Frontal cortex (tissue), 4 donors: ENCODE measurements at places on chromosomes 6 and 20.

DNA sequence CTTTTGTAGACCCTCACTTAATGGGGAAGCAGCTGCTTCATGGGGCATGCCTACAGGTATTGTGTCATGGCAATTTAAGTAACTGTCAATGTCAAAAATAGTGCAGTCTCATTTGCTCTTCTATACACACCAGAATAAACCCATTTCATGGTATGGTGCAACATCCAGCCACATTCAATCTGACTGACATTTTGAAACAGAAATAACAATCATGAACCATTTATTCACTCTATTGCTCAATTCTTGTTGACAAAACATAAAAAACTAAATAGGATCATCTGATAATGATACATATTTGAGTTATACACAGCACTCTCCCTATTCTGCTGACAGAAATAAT lies 122.9 kb downstream of the MAP7 start:
- no peak for DNase-seq

DNA sequence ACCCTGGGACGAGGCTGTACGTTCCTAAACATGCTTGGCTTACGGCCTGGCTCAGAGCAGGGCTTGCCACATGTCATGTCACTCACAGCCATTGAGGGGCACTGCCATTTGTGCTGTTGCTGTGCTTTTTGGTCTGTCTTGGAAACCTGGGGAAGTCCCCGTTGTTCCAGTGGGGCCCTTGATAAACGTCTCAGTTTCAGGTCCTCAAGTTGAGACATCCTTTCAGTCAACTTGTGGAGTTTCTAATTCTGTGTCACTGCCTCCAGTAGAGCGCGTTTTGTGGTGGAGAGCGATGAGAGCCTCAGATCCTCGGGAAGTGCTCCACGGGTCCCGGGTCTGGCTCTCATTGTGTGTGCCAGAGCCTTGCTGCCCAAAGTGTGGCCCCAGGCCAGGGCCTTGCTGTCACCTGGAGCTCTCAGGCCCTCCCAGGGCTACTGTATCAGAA lies 43.0 kb upstream of the CCR6 start:
- DNase-seq = no peak

DNA sequence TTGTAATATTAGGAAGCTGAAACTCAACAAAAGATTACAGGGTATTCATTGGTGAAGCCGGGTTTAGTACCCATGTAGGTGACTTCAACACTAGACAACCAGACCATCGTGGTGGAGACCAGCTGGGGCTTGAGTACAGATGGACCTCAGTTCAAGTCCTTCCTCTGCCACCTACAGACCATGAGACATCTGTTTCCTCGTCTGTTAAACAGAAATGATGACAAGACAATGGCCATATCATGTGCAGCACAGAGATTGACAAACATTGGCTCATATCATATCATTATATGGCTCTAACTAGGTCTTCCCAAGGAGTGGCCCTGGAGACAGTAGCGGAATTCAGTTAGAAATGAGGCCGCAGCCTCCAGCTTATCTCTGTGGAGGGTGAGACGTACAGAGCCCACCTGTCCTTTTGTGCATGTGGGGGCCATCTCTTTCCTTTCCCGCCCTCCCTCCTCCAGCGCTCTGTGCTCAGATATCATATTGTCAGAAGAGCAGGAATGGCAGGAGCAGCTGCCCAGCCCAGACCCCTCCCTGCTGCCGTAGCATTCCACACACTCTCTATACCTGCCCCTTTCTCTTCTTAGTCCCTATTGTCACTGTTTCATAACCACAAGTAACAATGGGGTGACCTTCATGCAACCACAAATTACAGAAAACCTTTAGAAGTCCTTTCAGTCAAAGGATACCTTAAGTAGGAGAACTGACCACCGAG lies 75.1 kb downstream of the LY86 start:
- DNase-seq = no peak

GRCh38 chr6:16752206-16752866 lies 8.9 kb downstream of the ATXN1 start:
- no peak for DNase-seq

DNA sequence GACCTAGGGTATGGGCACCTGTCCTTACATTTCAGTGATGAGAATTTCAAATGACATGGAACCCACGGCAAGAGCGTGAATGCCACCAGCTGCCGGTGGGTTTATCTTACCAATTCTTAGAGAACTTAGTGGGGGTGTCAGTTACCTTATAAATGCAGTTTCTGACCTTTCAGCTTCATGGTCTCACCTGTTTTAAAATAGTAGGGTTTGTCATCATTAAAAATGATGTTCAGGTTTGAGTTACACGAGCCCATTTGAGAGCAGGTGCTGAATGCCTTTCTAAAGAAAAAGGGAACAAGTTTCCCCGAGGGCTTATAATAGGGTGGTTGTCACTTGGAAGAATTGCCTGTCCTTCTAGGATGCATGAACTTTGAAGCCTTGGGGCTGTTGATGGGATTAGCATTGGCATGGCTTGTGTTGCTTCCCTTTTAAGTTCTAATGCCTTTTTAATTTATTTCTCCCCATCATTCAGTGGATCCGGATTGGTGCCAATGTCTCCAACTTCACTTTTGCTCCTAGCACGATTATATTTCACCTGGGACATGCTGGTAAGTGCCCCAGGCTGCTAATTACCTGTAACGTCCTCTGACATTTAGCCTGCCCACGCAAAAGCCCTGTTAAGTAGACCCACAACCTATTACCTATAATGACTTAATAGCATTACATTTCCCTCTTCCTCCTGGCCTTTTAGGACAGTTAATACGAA lies 27.9 kb downstream of the GHRH start:
- DNase-seq = no peak

GRCh38 chr6:14638906-14639761 lies 521.6 kb downstream of the CD83 start:
- DNase-seq = peak; percentile 3

- no peak for DNase-seq
Measured at GRCh38 chr6:87340230-87340629, 4.4 kb upstream of the C6orf163 start.

DNA sequence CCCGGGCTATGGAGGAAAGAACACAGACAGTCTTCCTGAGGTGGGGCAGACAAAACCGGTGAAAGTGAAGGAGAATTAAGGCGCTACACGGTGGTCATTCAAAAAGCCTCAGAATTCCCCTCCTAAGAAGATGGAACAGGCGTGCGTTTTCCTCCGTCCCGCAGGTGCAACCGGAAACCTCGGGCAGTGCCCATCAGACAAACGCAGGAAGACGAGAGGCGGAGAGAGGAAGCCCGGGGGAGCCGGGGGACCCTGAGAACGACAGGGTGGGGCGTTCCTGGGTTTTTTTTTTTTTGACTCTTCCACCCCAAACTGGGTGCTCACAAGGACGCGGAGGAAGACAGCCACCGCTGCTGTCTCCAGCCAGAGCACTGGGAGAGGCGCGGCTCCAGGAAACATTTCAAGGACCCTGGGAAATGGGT lies 25.4 kb downstream of the TTLL2 start:
- DNase-seq = no peak

DNA sequence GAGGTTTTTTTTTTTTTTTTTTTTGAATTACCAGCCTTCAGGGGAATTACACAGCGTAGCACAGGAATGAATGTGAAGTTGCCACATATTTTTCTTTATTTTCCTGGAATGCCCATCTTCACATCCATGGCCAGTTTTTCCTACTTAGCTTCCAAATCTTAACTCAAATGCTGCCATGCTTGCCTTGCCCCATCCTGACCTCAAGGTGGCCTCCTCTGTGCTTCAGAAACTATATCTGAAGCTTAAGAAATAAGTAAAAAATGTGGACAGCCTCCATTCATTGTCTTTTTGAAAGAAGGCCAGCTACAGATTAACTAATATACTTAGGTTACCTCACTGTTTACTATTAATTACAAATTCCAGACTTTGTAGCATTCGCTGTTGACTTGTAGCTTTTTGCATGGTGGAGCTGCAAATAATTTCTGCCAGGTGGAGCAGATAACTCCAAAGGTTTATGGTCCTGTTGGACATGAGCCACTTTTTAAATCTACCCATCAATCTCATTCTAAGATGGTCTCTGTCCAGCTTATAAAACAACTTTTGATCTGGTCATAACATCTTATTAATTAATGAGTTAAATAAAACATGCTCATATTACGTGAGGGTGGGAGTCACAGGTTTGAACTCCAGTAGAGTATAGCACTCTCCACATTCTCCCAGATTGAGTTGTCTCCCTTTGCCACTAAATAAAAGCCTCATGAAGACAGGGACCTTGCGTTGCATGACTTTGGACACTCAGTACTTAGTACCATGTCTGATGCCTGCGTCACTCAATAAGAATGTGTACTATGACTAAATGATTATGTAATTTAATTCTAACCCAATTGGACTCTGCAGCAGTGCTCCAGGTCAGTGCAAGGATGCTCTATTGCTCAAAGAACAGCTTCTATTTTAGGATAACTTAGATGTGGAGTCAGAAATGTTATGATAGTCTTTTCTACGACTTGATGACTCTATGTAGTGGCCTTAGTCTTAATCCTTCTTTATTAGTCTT lies 678.6 kb upstream of the CITED2 start:
- DNase-seq = no peak

DNA sequence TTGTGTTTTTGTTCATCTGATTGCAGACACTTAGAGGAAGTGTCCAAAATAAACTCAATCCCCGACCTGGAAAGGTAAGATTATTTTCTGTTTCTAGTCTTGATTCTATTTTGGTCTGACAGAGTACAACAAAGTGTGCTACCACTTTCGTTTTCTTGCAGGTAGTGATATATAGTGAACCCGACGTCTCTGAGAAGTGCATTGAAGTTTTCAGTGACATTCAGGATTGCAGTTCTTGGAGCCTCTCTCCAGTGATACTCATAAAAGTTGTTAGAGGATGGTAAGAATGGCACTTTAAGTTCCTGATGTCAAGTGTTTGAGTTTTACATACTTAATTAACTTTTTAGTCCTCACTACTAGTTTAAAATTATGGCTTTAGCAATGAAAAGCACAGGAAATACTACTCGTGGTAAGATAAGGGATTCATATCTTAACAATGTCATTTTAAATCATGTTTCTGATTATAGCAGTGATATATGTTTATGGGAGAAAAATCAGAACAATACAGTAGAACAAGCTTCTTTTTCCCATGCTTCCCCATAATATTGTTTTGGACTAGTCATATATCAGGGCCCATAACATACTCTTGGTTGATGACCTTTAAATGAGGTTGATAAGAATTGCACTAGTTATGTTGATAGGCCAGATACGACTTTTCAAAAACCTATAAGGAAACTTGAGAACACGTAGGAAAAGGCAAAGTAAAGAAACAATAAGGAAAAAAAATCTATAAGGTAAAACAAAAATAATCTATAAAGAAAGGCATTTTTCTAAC lies 104.0 kb downstream of the RTN4IP1 start:
- DNase-seq = no peak

GRCh38 chr6:169950558-169950957 lies 199.1 kb downstream of the ERMARD start:
- DNase-seq = no peak

DNA sequence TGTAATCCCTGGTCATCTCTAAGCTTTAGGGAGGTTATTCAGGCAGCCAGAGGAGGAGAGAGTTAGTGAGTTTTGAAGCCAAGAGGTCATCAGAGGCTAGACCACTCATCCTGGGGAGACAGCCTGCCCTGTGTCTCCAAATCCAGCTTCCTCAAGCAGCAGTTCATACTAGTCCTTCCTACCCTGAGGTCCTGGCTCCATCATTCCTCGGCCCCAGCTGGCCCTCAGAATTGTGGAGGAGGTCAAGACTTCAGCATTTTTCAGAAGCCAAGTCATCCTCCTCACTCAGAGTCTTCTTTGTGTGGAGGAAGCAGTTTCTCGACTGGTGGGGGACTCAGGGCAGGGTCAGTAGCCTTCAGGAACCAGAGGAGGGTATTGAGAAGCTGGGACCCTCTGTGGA lies 12.4 kb upstream of the KIAA1755 start:
- no peak for DNase-seq

- DNase-seq = no peak
Measured at GRCh38 chr6:1701668-1702353, 92.1 kb downstream of the FOXC1 start.

GRCh38 chr20:36613974-36614373 lies 8.4 kb downstream of the RAB5IF start:
- DNase-seq = no peak

DNA sequence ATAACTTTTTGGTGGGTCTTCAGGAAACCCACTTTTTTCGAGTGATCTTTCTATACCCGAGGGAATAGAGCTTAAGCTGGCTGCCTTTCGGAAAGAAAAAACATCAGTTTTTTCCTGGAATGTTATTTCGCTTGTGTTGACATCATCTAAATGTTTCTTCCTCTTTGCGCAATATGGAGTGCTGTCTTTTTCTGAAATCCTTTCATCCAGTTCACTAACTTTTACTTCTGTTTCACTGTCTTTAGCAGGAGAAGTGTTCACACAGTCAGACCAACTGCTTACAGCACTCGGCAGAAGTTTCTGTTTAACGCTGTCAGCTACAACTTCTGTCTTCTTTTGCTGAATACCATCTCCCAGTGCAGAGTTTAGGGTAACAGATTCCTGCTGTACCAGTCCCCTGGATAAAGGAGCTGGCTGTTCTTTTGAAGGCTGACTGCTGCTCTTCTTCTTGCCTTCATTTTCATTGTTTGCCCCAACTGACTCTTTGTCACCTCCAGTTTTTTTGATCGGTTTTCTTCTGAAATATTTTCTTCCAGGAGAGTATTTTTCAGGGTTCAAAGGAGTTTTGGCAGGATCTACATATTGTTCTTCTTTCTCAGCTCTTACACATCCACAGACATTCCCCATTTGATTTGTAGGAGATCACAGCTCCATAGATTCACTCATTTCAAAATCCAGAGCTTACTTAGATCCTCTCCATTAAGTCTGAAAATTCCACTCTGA lies 50.0 kb upstream of the DST start:
- no peak for DNase-seq

GRCh38 chr6:144883915-144884314 lies 598.8 kb downstream of the UTRN start:
- no peak for DNase-seq

GRCh38 chr20:47706345-47706744 lies 78.9 kb downstream of the SULF2 start:
- no peak for DNase-seq

DNA sequence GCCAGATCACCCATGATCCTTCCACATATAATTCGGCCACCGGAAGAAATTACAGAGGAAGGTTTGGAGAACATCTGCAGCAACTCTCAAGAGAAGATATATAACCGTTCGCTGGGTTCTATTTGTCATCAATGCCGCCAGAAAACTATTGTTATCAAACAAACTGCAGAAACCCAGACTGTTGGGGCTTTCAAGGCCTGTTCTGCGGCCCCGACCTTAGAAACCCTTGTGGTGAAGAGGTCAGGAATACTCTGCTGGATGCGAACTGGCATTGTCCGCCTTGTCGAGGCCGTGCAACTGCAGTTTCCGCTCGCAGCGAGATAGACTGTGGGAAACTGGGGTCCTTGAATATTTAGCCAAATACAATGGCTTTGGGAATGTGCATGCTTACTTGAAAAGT lies 21.3 kb downstream of the PRSS16 start:
- no peak for DNase-seq
